Prostate gland (tissue), 2 donors: ENCODE measurements at places on chromosomes 3 and 15.
A peak's percentile ranks its signal among the peaks of the same experiment; 100 is the strongest.

DNA sequence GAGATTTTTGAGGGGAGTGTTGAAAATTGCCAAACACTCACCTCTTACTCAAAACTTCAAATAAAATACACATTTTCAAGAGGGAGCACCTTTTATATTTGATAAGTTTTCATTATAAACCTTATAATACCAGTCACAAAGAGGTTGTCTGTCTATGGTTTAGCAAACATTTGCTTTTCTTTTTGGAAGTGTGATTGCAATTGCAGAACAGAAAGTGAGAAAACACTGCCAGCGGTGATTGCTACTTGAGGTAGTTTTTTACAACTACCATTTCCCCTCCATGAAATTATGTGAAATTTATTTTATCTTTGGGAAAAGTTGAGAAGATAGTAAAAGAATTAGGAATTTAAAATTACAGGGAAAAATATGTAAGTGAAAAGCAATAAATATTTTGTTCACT lies 20.1 kb downstream of the DIPK2A start:
- no peak for DNase-seq

DNA sequence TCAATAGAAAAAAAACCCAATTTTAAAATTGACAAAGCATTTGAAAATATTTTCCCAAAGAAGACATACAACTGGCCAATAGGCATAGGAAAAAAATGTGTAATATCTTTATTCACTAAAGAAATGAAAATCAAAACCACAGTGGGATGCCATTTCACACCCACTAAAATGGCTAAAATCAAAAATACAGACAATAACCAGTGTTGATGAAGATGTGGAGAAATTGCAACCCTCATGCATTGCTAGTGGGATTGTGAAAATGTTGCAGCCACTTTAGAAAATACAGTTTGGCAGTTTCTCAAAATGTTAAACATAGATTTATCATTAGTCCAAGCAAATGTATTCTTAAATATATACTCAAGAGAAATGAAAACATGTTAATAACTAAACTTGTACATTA lies 315.1 kb upstream of the GPR149 start:
- DNase-seq, result no peak

DNA sequence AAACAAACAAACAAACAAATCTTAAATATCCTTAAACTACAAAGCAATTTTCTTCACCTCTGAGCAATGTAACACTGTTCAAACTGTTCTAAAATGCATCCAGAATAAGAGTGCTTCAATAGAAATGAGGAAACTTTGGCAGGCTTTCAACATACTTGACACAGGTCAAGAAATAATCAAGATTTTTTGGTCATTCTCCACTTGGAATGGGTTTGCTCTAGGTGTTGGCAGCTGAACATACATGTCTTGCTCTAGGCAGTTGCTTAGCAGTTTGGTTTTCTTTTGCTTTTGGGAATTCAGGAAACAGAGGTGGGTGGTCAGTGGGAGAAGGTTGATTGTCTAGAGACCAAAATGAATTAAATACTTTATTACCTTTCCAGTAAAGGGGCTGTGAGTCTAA lies 1.4 kb upstream of the LRRC3B start:
- no peak for DNase-seq

GRCh38 chr3:45016916-45017315 lies 9.2 kb upstream of the CLEC3B start:
- no peak for DNase-seq

DNA sequence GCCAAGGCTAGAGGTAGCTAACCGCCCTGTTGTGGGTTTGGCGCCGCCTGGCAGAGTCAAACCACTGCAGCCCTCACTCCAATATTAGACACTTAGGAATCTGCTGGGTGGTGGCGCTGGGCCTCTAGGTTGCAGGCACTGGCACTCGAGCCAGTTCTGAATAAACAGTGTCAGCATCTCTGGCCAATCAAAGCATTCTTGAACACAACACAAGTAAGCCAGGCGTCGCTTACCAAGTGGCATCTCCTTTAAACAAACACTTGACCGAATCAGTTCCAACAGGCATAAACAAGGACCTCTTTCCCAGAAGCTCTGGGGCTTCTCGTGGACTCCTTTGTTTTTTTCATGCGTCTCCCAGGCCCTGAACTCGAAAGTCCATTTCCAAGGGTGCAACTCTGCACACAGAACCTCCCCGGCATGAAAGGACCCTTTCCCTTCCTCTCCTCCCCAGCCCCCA lies 82.3 kb downstream of the LRIG1 start:
- DNase-seq, result peak; percentile 91

DNA sequence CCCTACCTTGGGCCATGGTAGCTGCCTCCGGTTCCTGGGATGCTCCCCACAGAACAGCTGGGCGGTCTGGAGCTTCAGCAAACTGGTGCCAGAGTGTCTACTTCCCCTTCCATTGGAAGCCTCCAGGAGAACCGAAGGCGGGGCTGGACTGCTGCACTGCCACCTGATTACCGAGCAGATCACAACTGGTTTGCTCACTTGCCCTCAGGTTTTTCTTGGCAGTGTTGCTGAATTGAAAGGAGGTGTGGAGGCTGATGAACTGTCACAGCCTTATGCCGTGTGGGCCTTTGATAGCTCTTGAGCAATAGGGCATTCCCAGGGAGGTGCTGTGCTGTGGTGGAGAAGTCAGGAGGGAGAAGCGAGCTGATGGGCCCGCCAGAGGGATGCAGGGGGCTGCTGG lies at the start of gene TGM5:
Gene TGM5, minus strand, starts transcription at position 95 of the 400 bp plus-strand sequence. Its CDS starts 79 bp downstream, at position 16.
- peak; percentile 88 for DNase-seq

- no peak for DNase-seq
Measured at GRCh38 chr3:190009614-190010013, 111.1 kb downstream of the P3H2 start.

GRCh38 chr15:94175420-94175819 lies 55.9 kb upstream of the MCTP2 start:
- DNase-seq, result no peak

- no peak for DNase-seq
Measured at GRCh38 chr3:194025951-194026350, 110.0 kb upstream of the HES1 start.

DNA sequence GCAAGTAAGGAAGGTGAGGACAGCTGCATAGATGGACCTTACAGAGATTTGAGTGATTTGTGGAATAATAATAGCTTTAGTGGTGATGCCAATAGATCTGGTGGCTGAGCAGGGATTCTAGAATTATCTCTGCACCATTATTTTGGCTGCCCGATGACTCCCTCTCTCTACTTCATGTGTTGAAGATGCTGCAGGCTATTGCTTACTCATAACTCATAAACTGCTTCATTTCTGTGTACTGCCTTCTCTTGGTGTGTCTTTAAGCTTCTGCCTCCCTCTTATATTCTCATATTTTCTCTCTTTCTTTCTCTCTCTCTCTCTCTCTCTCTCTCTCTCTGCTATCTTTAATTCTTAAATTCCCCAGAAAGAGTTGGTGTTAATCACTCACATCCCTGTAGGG lies 256.0 kb upstream of the TRIM42 start:
- no peak for DNase-seq

DNA sequence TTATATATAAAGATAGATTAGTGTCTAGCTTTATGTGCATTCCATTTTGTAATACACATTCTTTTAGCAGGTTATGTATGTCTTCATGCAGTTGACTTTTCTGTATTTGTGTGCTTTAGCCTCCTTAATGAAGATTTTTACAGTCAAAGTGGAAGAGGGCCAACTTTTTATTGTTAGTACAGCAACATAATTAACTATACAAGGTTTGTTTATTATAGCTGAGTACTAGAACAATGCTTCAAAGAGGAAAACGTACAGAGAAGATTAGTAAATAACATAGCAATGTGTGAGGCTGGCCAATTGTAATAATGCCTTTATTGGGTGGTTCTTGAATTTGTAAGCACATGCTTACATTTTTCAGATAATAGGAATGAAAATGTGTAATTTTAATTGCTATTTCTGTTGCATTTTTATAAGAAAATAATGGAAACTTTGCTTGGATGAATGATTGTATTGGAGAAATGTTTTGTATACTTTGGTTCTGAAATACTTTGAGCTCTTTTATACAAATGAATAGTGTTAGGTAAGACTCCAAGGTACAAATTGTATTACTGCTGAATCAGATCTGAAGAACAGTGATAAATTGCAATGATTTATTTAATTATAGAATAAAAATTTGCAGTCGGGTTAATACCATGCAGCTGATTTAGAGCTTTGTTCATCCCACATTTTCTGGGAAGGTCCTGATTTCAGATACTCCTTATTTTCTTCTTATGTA lies 41.4 kb downstream of the UBE2E2 start:
- DNase-seq, result no peak

DNA sequence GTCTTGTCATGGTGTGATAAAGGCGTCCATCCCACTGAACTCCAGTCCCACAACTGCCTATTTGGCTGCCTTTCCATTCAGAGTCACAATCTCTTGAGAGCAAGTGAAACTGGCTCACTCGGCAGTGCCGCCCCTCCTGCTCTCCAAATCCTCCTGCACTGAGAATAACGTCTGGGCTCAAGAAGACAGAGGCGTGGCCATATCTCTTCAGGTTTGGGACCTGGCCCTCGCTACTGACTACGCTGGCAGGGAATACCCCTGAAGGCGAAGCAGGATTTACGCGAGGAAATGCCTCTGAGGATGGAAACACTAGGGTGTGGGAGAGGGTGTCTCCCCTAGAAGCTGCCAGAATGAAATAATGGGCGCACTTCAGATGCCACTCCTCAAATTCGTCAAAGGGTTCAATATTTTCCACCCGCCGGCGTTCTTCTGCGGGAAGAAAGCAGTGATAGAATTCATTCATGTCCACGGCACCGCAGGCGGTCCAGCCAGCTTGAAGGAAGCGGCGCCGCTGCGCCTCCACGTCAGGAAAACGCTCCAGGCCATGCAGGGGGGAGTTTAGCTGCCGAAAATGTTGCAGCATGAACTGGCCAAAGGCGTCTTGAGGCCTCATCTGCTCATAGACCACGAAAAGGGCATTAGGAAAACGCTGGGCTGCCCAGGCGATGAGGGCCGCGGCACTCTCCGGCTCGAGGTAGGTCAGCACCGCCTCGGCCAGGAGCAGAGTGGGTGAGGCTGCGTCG lies 985 bp downstream of the LCMT2 start:
- DNase-seq, result peak; percentile 14

DNA sequence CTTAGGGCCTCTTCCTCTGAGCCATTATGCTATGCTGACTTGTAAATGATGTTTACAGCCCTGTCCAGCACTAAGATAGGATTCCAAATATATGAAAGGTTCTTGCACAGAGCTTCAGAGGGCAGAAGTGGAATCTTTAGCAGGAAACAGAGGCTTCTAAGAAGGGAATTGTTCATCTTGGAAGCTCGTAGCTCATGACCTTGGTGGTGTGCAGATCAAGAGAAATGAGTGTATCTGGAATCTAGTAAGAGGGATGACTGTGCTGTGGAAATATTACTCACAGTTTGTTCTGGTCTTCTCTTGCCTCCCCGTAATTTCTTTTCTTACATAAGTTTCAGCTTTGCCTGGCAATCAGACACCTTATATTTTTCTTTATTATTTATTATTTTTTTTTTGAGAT lies 175.8 kb downstream of the SPATA16 start:
- DNase-seq, result no peak

DNA sequence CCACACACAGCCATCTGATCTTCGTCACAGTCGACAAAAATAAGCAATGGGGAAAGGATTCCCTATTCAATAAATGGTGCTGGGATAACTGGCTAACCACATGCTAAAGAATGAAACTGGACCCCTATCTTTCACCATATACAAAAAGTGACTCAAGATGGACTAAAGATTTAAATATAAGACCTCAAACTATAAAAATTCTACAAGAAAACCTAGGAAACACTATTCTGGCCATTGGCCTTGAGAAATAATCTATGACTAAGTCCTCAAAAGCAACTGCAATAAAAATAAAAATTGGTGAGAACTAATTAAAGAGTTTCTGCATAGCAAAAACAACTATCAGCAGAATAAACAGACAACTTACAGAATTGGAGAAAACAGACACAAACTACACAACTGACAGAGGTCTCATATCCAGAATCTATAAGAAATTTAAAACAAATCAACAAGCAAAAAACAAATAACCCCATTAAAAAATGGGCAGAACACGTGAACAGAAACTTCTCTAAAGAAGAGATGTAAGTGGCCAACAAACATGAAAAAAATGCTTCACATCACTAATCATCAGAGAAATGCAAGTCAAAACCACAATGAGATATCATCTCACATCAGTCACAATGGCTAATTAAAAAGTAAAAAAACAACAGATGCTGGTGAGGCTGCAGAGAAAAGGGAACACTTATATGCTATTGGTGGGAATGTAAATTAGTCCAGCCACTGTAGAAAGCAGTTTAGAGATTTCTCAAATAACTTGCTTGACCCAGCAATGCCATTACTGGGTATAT lies 104.0 kb downstream of the NR1I2 start:
- DNase-seq, result no peak

GRCh38 chr3:11545186-11545851 lies 98.4 kb downstream of the VGLL4 start:
- DNase-seq, result no peak

DNA sequence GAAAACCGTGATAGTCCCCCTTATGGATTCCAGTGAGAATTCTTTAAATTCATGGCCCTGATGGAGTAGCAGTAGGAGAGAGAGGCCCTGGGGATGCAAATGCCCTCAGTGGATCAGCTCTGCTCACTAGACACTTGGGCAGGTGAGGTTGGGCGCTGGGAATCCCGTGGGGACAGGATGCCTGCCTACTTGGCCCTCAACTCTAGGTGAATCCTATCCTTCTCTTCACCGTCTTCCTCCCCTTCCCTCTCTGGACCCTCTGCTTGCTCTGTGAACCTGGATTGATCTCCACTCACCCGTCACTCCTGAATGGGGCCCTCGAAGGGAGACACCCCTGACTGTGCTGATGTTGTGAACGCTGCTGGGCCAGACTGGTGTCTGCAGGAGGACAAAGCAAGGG lies 77.4 kb downstream of the SEC22A start:
- DNase-seq, result no peak

GRCh38 chr3:111173328-111173900 lies 101.8 kb downstream of the NECTIN3 start:
- DNase-seq, result no peak

DNA sequence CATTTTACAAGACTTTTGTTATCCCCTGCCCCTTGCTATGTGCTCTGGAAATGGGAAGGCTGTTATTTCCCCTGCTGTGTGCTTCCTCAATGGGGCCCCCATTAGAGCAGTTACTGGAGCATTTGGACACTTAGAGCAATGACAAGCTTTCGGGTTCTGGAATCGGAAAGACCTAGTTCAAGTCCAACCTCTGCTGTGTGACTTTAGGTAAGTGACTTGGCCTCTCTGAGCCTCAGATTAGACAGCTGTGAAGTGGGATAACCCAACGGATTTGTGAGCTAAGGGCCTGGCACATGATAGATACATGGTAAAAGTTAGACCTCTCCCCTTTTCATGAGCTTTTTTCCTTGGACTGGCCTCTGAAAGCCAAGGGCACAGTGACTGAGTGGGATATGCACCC lies 84.0 kb upstream of the SEC13 start:
- no peak for DNase-seq

DNA sequence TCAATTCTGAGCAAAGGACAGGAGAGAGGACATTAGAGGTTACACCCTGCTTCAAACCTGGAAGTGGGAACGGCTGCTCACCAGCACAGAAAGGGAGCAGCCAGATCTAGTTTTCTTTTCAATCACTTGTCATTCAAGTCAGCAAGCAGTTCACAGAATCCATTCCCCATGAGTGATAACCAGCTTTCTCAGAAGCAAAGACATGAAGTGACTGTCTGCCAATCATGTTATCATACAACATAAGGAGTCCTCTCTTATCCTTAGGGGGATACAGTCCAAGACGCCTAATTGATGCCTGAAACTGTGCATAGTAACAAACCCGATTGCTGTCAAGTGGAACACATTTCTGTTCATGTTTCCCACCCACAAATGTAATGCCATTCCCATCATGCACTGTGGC lies 54.7 kb downstream of the FAM98B start:
- DNase-seq, result no peak

- no peak for DNase-seq
Measured at GRCh38 chr3:69484507-69485393, 98.9 kb upstream of the FRMD4B start.
